Fibroblast of the aortic adventitia (primary cell): ENCODE measurements at places on chromosomes 2 and 18. TPM values are rescaled to one million over a fixed set of nuclear protein-coding genes. Genes with fewer than 3 reads are reported as not detected.

Gene SEMA4F
- total RNA-seq, result 2.8 and 3.6 TPM in 2 replicates

Gene NEU4
- not detected in 2 replicates for total RNA-seq

Gene KLHL29
- total RNA-seq, result 2.9 and 4.7 TPM in 2 replicates

Gene SPP2
- 0.36 TPM in 1 of 2 replicates, not detected in the other for total RNA-seq

Gene POTEJ
- not detected in 2 replicates for total RNA-seq

Gene SCYGR4
- not detected in 2 replicates for total RNA-seq

Gene GKN1
- not detected in 2 replicates for total RNA-seq

Gene PARD3B
- total RNA-seq, result 15.9 and 23.6 TPM in 2 replicates

Gene MEIS1
- 65.0 and 78.2 TPM in 2 replicates for total RNA-seq

Gene GALNT13
- 0.45 and 5.1 TPM in 2 replicates for total RNA-seq

Gene FLACC1
- total RNA-seq, result 1.2 and 3.6 TPM in 2 replicates

Gene SERPINB11
- not detected in 2 replicates for total RNA-seq

Gene OTOF
- not detected in 2 replicates for total RNA-seq

Gene PDCL3
- 15.4 and 16.2 TPM in 2 replicates for total RNA-seq

Gene LHCGR
- total RNA-seq, result 0.25 TPM in 1 of 2 replicates, not detected in the other

Gene LRP2
- 0.41 TPM in 1 of 2 replicates, not detected in the other for total RNA-seq

Gene TUBA3E
- not detected in 2 replicates for total RNA-seq

Gene NDC80
- 5.0 and 43.5 TPM in 2 replicates for total RNA-seq
